ENCODE measurements at places on chromosomes 13 and 19.
A peak's percentile ranks its signal among the peaks of the same experiment; 100 is the strongest.

- no peak for DNase-seq
Observed at GRCh38 chr19:11570039-11570462, 7.4 kb downstream of the ACP5 start.

DNA sequence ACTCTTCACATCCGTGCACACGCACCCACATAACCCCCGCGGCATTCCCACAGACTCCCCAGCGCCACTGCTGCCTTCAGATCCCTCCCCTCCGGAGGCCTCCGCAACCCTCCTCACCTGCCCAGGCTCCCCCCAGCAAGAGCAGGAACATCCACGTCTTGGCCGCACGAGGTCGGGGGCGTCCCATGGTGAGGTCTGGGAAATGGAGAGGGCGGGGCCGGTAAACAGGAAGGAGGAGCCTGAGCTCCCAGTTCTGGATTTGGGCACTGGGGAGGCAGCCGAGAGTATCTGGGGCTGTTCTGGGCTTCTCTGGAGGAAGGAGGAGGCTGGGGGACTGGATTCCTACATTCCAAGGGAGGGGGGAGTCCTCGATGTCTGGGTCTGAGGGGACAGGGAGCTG lies 423 bp downstream of the KLK8 start:
- DNase-seq: no peak

- DNase-seq: peak; percentile 83
Observed at GRCh38 chr13:24036115-24036514, 124.4 kb upstream of the SPATA13 start.

GRCh38 chr19:1811472-1811894 lies 593 bp downstream of the ATP8B3 start:
- peak; percentile 41 for DNase-seq

DNA sequence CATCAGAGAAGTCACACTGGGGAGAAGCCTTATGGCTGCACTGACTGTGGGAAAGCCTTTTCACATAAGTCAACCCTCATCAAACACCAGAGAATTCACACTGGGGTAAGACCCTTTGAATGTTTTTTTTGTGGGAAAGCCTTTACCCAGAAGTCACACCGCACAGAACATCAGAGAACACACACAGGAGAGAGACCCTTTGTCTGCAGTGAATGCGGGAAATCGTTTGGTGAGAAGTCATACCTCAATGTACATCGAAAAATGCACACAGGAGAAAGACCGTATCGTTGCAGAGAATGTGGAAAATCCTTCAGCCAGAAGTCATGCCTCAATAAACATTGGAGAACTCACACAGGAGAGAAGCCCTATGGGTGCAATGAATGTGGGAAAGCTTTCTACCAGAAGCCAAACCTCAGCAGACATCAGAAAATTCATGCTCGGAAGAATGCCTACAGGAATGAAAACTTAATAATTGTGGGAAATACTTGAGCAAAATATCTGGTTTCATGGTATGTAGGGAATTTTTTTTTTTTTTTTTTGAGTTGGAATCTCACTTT lies 30.7 kb downstream of the ZNF793 start:
- DNase-seq: no peak

GRCh38 chr19:55552206-55552605 lies 6.9 kb upstream of the SBK3 start:
- no peak for DNase-seq

- DNase-seq: no peak
Observed at GRCh38 chr19:16590876-16591802, 18.9 kb upstream of the SLC35E1 start.

GRCh38 chr19:35710784-35711723 lies 6.7 kb downstream of the ZBTB32 start:
- DNase-seq: no peak

DNA sequence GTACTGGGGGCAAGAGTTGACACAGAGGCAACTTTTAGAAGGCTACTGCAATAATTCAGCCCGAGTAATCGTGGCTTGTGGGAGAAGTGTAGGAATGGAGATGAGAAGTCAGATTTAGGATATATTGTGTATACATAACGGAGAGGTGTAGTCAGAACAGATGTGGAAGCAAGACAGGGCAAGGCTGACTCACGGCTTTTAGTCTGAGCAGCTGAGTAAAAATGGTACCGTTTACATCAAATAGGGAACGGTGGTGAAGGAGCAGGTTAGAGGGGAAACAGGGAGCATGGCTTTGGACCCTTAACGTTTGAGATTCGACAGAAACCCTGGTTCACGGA lies 796 bp upstream of the LSM14A start:
- peak; percentile 77 for DNase-seq

DNA sequence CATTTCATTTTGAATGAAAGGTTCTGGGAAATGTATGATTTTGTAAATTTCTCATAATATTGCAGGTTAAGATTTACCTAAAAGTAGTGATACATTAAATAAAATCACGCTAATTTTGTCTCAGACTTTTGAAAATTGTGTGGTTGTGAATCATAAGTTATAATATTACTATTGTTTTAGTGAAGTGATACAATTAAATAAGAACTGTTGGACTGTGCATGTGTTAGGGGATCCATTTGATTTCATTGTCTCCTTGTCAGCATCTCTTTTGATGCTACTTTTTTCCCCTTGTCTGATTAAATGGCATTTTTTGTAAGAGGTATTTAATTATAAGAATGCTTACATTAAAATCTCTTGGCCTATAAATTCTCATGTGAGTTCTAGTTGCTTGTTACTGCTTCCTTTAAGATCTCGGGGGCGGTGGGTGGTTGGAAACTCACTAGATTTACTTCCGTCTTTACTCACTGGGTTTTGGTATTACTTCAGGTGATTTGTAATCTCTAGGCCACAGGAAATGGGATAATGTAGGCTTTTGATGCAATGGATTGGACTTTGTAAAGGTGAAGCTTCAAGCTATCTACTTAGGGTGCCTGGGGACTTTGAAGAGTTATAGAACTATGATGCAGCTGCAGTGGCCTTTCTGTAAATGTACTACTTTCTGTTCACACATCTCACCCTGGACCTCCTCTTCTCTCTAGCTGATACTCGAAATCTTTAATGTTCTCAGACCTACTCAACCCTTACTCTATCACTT lies 66.5 kb downstream of the PAN3 start:
- DNase-seq: no peak

DNA sequence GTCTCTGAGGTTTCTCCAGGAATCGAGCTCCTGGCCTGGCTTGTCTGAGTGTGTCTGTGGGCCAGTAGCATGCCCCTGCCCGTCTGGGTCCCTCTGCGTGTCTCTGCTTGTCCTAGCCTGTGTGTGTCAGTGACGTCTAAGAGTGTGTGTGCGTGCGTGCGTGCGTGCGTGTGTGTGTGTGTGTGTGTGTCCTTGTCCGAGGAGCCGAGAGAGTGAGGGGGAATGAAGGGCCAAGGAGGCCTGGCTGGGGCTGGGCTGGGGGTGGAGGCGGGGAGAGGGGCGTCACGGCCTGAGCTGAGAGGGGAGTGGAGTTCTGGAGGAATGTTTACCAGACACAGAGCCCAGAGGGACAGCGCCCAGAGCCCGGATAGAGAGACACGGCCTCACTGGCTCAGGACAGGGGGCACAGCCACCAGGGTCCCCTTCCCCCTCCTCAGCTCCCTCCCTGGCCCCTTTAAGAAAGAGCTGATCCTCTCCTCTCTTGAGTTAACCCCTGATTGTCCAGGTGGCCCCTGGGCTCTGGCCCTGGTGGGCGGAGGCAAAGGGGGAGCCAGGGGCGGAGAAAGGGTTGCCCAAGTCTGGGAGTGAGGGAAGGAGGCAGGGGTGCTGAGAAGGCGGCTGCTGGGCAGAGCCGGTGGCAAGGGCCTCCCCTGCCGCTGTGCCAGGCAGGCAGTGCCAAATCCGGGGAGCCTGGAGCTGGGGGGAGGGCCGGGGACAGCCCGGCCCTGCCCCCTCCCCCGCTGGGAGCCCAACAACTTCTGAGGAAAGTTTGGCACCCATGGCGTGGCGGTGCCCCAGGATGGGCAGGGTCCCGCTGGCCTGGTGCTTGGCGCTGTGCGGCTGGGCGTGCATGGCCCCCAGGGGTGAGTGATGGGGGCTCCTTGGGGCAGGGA lies at the start of gene AXL:
AXL (plus strand) TSS at position 609 of the 893 bp plus-strand sequence; CDS start at position 779, 170 bp downstream.
- DNase-seq: peak; percentile 92

GRCh38 chr13:95258619-95259194 lies 42.5 kb downstream of the ABCC4 start:
- peak; percentile 20 for DNase-seq

DNA sequence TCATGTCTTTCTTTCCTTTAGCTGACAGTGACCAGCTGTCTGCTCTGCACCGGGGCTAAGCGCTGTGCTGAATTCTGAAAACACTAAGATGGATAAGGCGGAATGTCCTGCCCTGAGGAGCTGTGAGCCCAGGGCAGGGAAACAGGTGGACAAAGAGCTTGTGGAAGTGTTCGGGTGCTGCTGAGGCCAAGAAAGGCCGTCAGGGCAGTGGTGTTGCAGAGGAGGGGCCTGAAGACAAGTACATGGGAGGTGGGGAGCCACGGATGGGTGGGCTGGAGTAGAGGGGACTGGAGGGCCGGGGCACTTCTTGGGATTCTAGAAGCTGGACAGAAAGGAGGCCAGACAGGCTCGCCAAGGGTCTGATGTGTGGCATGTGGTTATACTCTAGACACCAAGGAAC lies 66.2 kb upstream of the GPR183 start:
- DNase-seq: no peak

DNA sequence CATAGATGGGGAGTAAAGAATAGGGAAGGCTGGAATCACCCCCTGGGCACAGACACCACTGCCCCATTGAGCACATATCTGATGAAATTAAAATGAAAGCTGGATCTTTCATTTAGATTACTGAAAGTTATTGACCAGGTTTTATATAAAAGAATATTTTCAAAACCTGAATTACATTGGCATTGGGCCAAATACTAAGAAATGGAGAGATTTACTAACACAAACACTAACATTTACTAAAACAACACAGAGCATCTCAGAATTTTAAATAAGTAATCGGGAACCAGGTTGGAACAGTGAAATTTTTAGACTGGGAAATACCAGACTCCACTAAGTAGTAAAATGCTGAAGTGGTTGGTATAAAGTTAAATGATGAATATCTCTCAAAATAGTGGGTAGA lies 88.9 kb downstream of the HS6ST3 start:
- DNase-seq: no peak

DNA sequence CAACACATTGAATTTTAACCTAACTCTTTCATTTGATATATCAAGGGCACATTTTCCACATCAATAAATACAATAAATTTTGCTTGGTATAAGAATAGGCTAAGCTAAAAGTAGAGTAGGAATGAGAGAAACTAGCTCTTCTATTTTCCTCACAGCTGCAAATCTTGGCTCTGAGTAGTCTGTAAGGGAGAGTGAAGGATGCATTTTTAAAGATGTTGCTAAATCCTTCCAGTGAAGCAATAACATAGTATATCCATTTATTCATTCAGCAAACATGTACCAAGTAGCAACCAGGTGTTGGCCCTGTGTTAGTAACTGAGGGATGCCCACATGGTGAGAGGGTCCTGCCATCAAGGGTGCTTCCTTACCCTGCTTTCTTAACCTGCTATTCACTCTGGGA lies 799.9 kb downstream of the PCDH9 start:
- DNase-seq: no peak

- DNase-seq: no peak
Observed at GRCh38 chr13:108323031-108323430, 53.5 kb downstream of the TNFSF13B start.

DNA sequence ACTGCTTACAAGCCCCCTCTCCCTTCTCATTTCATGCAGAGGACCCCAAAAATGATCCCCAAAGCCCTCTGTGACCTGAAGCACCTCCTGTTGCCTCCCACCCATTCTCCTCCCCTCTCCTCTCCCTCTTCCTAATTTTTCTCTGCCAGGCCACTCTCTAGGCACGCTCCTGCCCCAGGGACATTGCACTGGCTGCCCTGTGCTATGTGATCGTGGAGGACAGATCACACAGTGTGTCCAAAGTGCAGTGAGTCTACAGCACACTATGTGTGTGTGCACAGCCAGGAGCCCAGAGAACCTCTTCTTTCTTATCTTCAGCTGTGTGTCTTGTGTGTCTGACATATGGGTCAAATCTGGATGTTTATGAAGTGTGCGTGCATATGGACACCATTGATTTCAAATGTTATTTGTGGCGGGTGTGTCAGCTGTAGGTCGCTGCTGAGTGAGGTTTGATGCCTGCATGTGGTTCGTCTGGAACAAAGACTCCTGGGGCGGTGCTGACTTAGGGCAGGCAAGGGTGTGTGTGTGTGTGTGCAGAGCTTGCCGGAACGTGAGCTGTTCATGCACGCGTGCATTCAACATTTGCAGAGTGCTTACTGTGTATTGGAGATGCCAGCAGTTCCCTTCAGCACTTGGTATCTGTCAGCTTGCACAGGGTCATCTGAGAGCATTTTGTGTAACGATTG lies 2.1 kb upstream of the KLHL26 start:
- DNase-seq: peak; percentile 53

GRCh38 chr13:95716231-95716630 lies 39.3 kb downstream of the DNAJC3 start:
- DNase-seq: no peak

DNA sequence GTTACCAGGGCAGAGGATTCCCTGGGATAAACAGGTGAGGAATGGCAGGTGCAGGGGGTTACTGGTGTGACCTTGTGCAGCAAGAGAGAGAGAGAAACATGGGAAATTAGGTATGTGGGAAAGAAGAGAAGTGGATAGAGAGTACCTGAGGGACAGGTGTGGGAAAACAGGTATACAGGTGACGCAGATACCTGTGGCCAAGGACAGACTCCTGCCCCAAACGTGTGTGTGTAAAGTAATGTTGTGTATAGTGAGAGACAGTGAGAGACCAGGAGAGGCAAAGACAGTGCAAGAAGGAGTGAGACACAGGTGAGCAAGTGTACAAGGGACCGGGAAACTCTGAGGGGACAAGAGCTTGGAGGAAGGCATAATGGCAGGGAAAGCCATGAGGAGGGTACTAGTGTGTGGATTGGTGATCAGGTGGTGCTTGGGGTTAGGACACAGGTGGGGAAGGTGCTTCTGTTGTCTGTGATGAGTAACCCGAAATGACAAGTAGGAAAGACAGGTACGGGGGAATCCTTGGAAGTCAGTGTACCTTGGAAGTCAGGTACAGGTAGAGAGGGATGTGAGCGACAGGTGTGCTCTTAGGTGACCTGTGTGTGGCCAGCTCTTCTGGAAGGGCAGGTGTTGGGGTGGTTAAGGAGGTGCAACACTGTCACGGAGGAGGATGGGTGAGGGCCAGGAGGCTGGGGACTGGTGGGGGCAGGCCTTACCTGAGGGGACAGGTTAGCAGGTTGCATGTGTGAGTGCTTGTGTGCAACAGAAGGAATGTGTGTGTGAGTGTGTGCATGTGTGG lies 2.8 kb downstream of the ERFL start:
- no peak for DNase-seq

DNA sequence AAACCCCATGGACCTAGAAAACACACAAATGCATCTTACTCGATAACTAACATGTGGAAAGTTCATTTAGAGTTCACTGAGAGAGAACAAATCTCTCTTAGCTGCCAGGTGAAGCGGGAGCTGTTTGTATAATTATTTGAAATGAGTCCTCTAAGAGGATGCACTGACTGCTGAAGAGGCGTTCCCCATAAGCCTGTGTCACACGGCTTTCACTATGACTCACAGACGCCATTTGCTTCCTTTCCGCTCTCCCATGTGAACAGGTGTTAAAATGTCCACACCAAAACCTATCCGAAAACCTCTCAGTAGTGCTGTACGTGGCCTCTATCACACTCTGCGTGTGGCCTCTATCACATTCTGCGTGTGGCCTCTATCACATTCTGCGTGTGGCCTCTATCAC lies 101.8 kb downstream of the SOX1 start:
- no peak for DNase-seq

- no peak for DNase-seq
Observed at GRCh38 chr19:49415810-49416200, 7.4 kb downstream of the PTH2 start.

Data from AG10803 (cell line).